Stimulated activated CD4-positive, alpha-beta T cell treated with anti-CD3 and anti-CD28 coated beads, TNF-alpha, amount 100 ng/mL, for 4 hours (primary cell): ENCODE measurements at places on chromosomes 3 and 15.

DNA sequence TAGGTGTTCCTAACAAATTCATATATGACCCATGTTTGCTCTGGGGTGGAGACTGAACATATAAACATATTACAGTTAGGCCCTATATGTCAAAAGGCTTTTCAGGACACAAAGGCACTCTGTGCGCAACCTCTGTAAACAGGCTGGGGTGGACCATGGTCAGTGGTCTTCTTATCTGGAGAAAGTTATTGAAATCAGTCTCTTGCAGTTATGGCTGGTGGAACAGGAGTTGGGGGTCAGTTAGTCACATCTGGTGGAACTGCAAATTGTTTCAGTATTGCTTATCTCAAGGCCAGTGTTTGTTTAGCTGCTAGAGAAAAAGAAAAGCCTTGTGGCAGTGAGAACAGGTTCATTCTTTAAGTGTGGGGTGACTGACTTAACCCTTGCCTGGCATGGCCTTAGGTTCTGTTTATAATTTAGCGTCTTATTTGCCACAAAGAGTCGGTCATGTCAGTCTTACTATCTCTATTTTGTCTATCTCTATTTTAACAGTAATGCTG is 5.9 kb upstream of the GP9 start:
- no peak for DNase-seq

- DNase-seq, result no peak
Observed at GRCh38 chr15:81896356-81896755, 149.5 kb downstream of the MEX3B start.

GRCh38 chr3:30314757-30315325 is 291.6 kb upstream of the TGFBR2 start:
- DNase-seq, result no peak

DNA sequence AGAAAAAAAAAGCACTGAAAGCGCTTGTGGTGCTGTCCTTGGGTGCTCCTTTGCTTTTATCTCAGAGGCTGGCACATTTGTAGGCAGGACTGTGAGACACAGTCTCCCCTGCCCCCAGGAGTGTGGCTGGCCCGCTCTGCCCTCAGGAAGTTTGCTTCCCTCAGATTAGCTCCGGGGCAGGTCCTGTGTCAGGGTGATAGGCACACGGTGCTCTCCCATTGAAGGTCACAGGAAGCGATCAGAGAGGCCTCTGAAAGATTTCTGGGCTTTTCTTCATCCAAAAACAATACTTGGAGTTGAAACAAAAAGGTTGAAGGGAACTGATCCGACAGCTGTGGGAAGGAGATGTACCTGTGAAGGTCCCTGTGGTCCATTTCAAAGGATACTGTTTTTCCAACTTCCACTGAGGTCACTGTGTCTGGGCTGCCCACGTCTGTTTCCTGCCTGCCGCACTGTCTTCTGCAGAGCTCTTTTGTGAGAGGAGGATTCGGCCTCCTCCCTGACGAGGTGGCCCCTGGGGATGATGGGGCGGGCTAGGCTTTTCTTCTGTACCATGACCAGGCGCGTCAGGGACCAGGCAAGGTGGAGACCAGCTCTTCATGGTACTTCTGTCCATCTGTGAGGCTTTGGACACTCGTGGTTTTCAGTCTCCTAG is 330.5 kb upstream of the CTDSPL start:
- no peak for DNase-seq

DNA sequence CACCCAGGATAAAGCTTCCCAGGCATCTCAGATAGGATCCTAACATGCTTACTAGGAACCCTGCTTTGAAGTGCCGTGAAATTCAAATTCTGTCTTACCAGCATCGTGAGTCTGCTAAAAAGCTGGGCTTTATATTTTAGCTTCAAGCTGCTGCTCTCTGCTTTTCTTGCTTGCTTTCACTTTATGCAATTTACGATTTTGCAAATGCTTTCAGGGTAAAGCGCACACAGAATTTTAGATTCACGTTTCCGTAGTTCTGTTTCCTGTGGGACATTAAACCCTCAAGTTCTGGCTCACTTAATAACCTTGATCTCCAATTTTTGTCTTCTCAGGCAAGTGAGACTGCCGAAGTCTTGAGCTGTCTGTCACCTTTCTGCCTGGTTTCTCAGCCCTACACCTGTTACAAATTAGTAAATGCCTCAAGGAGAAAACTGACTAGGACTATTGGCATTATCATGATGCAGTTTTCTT is 170.5 kb upstream of the TGFBR2 start:
- no peak for DNase-seq

DNA sequence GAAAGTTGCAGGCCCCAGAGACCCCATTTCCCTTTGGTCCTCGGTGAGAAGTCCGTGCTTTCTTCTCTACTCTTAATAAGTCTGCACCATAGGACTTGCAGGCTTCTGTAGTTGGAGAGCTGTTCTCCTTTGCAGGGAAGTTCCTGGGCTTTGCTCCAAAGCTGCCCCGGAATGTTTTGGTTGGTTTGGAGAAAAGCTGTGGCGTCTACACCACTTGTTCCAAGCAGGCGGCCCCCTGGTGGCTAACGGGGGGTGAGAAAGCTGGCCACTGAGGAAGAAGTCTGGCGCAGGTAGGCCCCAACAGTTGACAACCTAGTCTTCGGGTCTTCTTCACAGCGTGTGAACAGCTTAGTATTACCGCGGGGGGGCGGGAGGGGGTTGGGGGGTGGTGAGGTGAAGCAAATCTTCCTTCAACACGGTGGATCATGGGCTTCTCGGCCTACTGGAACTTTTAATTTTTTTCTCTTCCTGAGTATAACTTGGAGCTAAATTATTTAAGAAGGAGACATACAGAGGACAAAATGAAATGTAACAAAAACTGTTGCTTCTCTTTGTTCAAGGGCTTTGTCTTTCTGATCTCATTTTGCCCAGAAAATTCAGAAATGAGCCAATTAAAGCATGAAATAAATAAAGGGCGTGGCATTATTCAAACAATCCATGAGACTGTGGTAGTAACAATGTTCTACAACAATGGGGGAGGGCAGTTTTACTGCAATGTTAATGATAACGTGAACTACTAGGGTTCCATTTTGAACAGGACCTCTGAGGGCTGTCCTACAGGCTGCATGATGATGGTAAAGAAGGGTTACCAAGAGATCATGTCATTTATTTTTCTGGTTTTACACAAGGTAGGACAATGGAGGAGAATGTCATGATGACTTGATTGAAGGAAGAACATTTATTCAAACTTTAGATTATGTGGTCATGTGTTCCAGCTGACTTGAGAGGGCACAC is 2.2 kb upstream of the THRB start:
- DNase-seq, result no peak

GRCh38 chr15:48091522-48091921 is 29.3 kb upstream of the SLC24A5 start:
- no peak for DNase-seq

GRCh38 chr15:97077975-97078374 is 747.5 kb downstream of the NR2F2 start:
- no peak for DNase-seq

DNA sequence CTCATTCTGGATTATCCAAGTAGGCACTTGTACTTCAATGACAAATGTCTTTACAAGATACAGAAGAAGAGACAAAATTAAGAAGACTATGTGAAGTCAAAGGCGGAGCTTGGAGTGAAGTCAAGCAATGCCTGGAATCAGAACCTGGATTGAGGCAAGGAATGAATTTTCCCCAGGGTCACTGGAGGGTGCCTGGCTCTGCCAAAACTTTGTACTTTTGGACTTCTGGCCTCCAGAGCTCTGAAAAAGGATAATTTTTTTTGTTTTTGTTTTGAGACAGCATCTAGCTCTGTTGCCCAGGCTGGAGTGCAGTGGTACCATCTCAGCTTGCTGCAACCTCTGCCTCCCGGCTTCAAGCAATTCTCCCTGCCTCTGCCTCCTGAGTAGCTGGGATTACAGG is 119.3 kb upstream of the AGBL1 start:
- no peak for DNase-seq

GRCh38 chr3:188486126-188486525 is 332.2 kb downstream of the LPP start:
- DNase-seq, result no peak

GRCh38 chr3:142088522-142088921 is 60.8 kb downstream of the TFDP2 start:
- no peak for DNase-seq

DNA sequence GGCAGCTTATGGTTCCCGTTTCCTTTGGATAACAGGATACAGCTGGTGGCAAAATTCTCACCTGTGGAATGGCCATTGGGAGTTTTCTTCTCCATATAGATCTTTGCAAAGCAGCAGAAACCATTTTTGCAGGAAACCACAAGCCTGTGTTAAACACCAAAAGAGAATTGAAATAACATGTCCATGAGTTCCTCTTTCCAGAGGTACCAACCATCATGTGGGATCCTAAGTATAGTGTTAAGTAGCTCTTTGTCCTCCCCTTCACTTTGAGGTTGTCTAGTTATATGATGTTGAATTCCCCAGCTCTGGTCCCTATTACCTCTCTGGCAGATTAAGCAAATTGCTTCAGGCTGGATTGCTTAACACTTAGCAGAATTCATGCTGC is 94.9 kb downstream of the AKAP13 start:
- DNase-seq, result no peak

- DNase-seq, result no peak
Observed at GRCh38 chr15:101172501-101173071, 79.3 kb downstream of the CHSY1 start.

- DNase-seq, result no peak
Observed at GRCh38 chr3:43497422-43497821, 124.4 kb downstream of the ANO10 start.

DNA sequence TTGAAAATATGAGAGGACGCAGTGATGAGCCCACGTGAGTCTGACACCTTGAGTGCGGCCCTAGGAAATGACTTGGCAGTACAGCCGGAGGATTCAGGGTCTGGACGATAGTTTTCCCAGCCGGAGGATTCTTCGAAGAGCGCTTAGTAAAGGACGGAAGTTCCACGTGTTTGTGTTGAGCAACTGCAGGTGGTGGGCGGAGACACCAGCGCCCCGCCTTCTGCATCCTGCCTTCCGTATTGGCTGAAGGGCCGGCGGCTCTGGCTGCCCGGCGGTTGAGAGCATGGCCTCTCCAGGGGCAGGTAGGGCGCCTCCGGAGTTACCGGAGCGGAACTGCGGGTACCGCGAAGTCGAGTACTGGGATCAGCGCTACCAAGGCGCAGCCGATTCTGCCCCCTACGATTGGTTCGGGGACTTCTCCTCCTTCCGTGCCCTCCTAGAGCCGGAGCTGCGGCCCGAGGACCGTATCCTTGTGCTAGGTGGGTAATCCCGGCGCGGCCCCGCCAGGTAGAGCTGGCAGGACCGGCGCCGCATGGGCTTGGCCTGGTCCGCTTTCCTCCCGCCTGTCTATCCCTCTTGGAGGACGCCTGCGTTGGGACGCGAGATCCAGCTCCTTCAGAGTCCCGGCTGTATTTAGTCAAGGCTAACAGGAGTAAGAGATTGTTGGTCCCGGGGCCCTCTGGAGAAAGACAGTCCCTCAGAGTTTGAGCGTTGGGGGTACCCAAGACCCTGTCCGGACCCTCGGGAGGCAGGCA is at the start of gene EEF1AKMT4:
Gene EEF1AKMT4 (plus strand): TSS at position 261 of the 755 bp plus-strand sequence. CDS start 23 bp downstream, at position 284.
- DNase-seq, result peak; percentile 91

DNA sequence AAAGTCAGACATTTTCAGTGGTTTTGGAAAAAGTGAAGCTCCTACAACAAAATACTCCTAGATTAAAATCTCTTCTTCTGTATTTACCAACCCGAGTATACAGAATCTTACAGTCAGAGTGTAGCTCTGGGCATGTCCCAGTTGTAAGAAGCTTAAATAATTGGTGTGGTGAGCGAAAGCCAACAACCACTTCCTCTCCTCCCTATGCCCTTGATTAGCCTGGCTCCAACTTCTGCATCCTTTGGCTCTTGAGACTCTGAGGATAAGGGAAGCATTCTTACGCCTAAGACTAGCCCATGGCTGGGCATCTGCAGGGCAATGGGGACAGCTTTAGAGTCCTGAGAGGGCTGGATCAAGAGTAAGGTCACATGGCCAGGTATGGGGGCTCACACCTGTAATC is 25.5 kb downstream of the RFT1 start:
- DNase-seq, result no peak

DNA sequence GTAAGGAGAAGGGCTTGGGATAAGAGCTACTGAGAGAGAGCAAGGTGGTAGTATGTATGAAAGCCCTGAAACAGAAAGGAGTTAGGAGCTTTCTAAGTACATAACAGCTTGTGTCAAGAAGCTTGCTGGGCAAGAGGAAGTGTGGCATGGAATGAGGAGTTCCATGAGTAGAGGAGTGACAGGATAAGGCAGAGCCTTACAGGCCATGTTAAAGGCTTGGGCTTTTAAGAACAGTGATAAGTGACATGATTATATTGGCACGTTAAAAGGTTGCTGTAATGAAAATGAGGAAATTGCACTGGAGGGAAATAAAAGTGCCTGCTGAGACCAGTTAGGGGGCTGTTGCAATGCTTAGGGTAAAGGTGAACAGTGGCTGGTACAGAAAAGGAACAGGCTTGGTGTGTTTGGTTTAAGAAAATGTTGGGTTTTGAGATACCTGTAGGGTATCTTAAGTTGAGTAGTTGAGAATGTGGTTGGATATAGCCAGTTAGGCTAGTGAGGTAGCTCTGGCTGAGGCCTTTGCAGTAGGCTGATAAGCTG is 49.0 kb downstream of the MEF2A start:
- no peak for DNase-seq

- DNase-seq, result no peak
Observed at GRCh38 chr3:184796551-184796950, 15.4 kb upstream of the VPS8 start.

DNA sequence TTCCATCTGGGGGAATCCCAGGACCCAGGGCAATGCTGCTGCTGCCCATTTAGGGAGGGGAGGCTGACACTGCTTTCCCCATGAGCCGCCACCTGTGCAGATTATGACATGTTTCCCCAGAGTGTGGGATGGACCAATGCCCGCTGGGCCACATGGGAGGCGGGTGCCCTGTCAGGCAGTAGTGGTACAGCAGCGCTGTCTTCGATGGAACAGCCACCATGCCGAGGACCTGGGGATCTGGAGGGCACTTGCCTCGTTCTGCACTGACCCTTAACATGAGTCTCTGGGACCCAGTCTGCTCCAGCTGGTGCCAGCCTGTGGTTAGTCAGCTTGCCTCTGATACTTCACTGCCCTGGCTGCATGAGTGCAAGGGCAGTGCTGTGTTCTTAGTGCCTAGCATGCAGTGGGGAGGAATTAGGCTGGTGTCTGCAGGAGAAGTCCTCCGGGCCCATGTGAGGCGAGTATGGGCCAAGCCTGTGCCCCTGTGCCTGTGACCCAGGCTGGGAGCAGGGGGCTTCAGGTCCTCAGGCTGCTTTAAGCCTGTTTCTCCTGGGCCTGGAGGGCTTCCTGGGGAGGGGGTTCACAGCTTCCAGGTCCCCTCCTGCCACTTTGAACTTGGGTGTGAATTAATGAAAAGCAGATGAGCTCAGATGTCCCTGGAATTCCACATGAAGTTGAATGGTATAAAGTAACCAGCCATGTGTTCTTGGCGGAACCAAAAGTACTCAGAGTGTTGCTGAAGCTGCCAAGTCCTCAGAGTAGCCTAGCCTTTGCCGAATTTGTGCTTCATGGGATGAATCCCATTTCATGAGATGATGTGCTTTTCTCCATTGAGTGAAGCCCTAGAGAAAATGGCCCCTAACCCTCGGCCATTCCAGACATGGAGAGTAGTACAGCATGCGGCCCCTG is 22.9 kb downstream of the KLF13 start:
- DNase-seq, result no peak

DNA sequence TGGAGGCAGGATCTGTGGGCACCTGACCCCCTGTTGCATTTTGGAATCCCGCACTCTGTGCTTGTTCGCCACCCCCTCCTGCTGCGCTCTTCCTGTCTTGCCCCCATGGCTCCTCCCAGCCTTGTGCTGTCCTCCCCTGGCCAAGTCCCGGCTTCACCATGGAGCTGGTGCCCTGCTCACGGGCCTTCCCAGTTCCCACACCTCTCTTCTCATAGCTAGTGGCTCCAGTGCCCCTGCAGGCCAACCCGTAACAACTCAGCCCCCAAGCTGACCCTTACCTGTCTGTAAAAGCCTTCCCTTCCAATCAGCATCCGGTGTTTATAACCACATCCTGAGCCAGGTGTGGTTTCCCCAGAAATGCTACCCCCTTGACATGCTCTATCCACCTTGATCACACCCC is 407.7 kb upstream of the C2CD4B start:
- DNase-seq, result no peak
